Dermis lymphatic vessel endothelial cell (primary cell): ENCODE measurements at places on chromosomes 2 and 18. TPM values are rescaled to one million over a fixed set of nuclear protein-coding genes. Genes with fewer than 3 reads are reported as not detected.

The GPR75 gene
- 0.76 and 1.1 TPM in 2 replicates for total RNA-seq

The HOXD8 gene
- 23.8 and 44.3 TPM in 2 replicates for total RNA-seq

The BOLL gene
- not detected in 2 replicates for total RNA-seq

The SLC35G4 gene
- total RNA-seq: not detected in 2 replicates

The SERPINB4 gene
- total RNA-seq: not detected in 2 replicates

The BAZ2B gene
- total RNA-seq: 68.8 and 108 TPM in 2 replicates

The POTEC gene
- not detected in 2 replicates for total RNA-seq

The UGT1A10 gene
- total RNA-seq: not detected in 2 replicates

The SLC5A7 gene
- total RNA-seq: not detected in 2 replicates

The INHBB gene
- 32.1 and 32.7 TPM in 2 replicates for total RNA-seq
